NCI-H1105 treated with DMSO at 0.1 percent for 48 hours (cell line): ENCODE measurements at places on chromosomes 2 and 18.
A peak's percentile ranks its signal among the peaks of the same experiment; 100 is the strongest.

DNA sequence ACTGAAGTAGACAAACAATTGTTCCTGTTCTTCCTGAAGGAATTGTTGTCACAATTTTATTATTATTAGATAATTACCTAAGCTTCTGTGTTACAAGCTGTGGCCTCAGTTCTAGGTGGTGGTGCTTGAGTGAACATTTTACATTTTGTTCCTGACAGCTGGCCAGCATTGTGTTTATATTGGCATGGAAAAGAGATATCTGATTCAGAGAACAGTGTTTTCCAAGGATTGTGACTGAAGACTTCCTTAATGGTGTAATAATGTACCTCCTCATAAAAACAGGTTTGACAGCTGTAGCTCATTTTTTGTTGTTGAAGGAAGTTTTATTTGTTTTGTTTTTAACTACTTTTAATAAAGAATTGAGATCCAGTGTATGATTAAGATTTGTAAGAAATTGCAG, 95.2 kb downstream of the EPB41L5 start:
- DNase-seq = peak; percentile 92

GRCh38 chr18:56702946-56703345, 51.8 kb downstream of the WDR7 start:
- DNase-seq = peak; percentile 54

DNA sequence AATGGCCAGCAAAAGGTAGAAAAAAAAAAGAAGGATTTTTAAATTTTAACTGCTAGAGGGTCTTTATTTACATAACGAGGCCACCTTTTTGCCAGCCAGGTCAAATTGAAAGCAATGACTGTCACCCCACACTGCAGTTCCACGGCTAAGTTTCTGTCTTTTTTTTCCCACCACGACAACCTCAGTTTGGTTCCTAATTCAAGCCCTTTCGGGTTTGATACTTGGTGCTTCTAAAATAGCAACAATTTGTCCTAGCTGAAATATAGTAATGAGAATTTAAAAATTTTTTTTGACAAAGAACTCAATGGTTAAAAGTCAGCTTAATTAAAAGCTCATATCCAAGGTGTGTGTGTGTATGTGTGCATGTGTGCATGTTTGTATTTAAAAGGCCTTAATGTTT, 16.4 kb upstream of the NMS start:
- DNase-seq = no peak

DNA sequence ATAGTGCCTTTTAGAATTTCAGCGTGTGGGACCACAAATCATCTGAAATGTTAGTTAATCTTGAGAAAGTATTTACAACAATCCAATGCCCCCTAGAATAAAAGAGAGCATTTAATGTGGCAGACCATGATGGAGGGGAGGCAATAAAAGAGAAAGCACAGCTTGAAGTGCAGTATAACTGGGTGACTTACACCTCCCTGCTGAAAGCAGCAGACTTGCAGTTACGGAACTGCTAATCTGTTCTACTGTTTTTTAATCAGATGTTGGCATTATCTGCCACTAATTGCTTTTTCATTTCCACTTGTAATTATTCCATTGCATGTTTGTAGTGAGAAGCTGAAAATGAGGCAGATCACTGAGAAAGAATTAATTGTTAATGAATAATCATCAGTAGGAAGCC, 130.5 kb upstream of the ITGA4 start:
- DNase-seq = no peak

DNA sequence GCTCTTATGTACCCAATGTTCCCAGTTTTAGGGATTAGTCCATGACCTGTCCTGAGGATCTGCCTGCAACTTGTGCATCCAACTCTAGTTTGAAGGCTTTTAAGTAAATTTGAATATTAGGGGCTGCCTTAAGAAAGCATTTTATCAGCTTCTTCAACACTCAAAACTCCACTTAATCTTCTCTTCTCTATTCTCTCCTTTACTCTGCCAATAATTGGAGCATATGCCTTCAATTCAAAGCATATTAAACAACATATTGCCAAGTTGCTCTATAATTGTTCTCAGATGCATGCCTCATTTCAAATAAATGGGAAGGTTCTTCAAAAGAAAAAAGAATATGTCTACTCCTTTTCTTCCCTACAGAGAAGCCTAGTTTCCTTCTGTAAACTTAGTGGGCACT, 84.8 kb upstream of the NCKAP5 start:
- DNase-seq = no peak

GRCh38 chr18:62723666-62724281, 8.4 kb downstream of the PHLPP1 start:
- DNase-seq = no peak

DNA sequence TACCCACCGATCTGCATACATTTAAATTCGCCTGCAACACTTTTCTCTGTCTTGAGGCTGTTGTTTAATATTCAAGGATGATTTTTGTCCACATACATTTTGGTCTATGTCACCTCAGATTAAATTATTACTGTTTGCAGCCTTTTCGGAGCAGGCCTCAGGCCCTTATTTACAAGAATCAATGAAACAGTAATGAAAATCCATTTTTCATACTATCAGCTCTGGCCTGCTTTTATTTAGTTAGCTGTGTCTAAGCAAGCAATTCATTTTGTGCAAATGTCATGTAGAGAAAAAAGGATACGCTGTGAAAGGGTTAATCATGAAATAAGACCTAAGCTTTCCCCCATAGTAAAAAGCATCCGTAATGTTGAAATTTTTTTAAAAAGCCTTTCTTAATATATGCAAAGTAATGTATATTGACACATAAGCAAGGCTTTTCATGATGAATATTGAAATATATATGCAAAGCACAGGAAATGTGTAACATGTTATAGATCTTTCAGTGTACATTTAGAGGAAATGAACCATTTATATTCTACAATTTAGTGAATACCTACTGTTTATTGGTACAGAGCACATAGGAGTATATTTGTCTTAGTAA, 1135.3 kb upstream of the ZEB2 start:
- no peak for DNase-seq

- DNase-seq = no peak
These were observed 79.2 kb upstream of the PXDN start for GRCh38 chr2:1823187-1824169.

DNA sequence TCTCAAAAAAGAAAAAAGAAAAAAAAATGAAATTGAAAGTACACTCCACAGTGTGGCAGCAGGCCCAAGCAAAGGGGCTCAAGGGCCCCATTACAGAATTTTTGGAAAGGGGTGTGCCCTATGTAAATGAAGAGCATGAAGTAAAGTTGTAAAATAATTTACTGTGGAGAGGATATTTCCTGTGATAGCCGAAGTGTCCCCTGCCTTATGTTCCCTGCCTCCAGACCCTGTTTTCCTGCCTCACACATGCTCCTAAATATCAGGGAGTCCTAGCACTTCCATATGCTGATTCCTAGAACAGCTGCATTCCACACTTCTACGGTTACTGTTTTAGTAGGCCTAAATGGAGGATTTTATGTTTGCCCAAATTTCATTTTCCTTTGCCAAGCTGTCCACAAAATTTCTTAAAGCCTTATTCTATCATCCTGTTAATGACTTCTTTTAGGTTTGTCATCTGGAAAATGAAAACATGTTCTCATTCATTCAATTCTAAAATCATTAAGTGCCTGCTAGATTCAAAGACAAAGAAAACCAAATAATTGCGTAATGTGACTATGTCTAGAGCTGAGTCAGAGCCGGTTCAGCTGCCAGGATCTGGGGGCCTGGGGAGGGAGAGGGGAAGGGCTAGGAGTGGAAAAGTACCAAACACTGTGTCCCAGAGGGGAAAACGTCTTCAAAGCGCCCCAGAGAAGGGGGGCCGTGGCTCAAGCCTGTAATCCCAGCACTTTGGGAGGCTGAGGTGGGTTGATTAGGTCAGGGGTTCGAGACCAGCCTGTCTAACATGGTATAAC, 25.9 kb upstream of the IMPA2 start:
- DNase-seq = no peak

DNA sequence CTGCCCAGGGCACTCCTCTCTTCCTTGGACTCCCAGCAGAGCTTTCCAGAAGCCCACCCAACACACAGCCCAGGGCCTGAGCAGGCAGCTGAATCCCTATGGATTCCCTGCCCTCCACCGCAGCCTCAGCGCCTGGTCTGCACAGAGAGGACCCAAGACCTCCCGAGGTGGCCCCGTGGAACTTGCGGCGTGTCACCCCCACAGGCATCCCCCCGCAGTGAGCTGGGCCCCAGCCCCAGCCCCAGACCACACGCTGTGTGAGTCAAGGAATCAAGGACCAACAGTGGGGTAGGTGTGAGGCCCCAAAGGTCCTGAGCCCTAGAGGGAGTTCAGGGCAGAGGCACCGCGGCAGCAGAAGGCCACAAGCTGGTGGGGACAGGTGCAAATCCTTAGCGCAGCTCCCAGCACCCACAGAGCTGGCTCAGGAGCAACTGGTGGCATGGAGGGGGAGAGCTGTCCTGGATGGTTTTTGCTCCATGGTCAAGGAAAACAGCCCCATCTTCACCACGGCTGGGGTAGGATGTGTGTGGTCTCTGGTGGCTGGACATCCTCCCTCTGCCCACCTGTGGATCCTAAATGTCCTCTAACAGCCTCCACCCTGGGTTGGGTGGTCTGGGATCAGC, 8.5 kb downstream of the HS6ST1 start:
- DNase-seq = no peak

DNA sequence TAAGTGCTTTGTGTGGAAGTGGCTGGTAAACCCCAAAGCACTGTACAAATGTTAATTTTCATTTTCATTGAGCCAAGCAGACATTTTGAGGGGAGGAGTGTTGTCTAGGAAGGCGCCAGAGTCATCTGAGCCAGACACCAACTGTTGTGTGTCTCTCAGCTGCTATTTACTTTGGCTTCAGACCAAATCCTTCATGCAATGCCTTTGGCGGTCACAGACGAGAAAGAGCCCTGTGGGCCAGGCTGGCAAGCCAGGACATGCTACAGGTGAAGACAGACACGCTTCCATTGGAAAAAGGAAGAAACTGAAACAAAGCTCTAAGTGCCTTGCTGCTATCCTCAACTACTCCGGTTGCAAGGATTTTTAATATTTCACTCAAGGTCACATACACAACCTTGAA, 115.4 kb upstream of the CDC42EP3 start:
- DNase-seq = peak; percentile 98

- no peak for DNase-seq
These were observed 28.1 kb upstream of the CHST9 start for GRCh38 chr18:27213123-27213717.

DNA sequence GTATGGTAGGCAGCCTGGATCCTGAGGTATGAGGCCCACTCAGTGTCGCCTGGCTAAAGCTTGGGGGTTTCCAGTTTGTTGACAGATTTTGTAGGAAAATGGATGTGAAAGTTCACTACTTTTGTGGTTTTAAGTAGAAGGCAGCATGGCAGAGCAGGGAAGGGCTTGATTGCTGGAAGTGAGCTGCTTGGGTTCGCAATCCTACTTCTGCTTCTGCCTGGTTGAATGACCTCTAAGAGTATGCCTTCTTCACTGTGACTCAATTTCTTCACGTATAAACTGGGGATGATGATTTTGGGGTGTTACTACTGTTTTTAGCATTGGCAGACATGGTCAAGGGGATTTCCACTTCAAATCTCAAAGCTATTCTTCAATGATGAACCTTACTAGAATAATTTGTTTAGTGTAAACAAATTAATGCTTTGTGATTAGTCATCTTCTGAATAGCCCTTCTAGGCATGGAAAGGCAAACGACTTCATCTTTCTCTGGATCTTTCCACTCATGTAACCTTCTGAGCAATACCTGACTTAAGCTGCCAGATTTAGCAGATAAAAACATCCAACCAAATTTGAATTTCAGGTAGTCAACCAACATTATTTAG, 13.2 kb downstream of the BMP10 start:
- DNase-seq = no peak

GRCh38 chr2:75047992-75048625, 89.7 kb downstream of the POLE4 start:
- DNase-seq = no peak

DNA sequence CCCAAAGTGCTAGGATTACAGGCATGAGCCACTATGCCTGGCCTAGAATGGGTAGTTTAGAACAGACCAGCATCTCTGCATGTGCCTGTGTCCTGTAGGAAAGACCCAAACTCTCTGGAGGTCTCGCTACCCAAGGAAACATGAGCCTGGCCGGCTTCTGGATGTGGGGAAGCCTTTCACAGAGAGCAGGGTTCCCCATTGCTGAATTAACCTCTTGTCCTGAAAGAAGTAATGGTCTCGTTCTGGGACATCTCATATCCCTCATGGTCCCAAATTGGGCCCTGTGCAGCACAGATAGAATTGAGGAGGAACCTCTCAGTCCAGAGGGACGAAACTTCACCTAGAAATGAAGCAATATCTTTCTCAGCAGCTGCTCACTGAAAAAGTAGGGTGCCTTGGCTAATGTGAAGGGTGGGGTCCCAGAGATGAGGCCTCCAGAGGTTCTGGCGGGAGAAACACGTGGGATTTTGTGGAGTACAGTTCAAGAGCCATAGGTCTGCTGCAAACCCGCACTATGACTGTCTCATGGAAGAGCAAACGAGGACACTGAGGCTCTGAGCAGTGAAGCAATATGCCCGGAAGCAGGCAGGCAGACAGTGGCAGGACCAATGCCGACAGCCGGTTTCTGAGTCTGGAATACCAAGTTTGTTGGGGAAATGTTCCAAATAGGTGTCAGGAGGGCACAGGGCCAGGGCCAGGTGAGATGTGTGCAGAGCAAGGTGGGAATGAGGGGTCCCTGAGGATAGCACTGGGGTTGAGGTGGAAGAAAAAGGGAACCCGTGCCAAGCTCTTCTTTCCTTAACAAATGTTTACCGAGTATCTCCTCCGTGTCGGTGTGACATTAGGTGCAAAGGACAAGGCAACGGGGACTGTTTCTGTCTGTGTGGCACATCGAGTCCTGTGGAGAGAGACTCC, 121.0 kb upstream of the TWIST2 start:
- DNase-seq = no peak

DNA sequence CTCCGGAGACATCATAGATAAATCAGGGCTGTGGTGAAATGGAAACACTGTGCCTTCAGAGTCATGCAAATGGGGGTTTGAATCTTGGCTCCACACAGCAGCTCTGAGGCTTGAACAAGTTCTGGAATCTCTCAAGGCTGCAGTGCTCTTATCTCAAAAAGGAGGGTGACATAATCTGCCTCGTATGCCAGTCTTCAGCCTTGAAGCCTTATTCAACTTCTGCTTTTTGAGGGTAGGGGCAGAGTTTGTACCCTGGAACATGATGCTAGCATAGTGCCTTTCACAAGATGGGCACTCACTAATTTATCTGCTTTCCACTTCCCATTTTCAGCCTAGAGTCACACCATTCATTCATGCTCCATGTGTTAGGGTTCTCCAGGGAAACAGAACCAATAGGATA, 42.3 kb downstream of the GATA6 start:
- no peak for DNase-seq

DNA sequence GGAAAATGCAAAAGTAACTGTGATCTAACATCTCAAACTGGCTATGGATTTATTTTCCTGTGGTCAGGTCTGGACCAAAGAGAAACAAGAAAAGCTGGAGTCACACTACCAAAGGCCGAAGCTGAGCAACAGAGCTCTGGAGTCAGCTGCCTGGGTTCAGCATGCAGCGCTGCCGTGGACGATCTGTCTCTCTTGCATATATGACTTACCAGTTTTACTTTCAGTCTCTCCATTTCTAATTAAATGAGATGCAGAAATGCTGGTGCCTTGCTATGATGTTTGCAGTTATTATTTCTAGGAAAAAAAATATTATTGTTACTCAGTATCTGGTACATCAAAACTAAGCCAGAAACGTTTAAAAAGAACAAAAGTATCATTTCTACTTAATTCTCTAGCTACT, 813.2 kb downstream of the RNF144A start:
- DNase-seq = no peak
